Retina (tissue), 1 donor: ENCODE measurements at places on chromosomes 12 and 14.
A peak's percentile ranks its signal among the peaks of the same experiment; 100 is the strongest.

- DNase-seq: no peak
These were observed 248.5 kb downstream of the IPO8 start for GRCh38 chr12:30447061-30447750.

DNA sequence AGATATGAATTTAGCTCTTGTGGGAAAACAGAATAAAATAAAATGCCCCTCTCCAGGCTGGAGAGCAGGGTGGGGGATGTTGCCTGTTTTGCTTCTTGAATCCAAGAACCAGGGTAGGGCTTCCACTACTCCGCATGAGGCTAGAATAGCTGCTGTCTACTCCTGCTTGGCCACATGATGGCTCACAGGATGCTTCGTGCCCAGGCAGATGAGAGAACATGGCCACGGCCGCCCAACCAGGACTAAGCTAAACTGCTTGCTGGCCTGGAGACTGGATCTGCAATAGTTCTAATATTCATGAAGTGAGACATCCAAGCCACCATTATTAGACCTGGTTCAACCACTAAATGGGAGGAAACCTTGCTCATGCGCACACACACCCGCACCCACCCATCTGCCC lies 122.2 kb upstream of the METAP2 start:
- DNase-seq: no peak

DNA sequence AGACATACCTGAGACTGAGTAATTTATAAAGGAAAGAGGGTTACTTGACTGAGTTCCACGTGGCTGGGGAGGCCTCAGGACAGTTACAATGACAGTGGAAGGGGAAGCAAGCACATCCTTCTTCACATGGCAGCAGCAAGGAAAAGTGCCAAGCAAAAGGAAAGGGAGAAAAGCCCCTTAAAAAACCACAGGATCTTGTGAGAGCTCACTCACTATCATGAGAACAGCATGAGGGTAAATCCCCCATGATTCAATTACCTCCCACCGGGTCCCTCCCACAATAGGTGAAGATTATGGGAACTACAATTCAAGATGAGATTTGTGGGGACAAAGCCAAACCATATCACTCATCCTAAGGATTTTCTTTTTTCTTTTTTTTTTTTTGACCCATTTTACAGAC lies 177.8 kb upstream of the EEA1 start:
- DNase-seq: no peak

GRCh38 chr12:76680940-76681339 lies 83.0 kb upstream of the ZDHHC17 start:
- DNase-seq: no peak

- no peak for DNase-seq
These were observed 125.6 kb upstream of the MYL2 start for GRCh38 chr12:111045941-111046340.

- no peak for DNase-seq
These were observed 171.9 kb downstream of the EMP1 start for GRCh38 chr12:13368431-13368830.

GRCh38 chr12:15435597-15435996 lies 113.3 kb downstream of the PTPRO start:
- DNase-seq: no peak

- DNase-seq: no peak
These were observed 298.6 kb downstream of the DPF3 start for GRCh38 chr14:72595152-72595862.

DNA sequence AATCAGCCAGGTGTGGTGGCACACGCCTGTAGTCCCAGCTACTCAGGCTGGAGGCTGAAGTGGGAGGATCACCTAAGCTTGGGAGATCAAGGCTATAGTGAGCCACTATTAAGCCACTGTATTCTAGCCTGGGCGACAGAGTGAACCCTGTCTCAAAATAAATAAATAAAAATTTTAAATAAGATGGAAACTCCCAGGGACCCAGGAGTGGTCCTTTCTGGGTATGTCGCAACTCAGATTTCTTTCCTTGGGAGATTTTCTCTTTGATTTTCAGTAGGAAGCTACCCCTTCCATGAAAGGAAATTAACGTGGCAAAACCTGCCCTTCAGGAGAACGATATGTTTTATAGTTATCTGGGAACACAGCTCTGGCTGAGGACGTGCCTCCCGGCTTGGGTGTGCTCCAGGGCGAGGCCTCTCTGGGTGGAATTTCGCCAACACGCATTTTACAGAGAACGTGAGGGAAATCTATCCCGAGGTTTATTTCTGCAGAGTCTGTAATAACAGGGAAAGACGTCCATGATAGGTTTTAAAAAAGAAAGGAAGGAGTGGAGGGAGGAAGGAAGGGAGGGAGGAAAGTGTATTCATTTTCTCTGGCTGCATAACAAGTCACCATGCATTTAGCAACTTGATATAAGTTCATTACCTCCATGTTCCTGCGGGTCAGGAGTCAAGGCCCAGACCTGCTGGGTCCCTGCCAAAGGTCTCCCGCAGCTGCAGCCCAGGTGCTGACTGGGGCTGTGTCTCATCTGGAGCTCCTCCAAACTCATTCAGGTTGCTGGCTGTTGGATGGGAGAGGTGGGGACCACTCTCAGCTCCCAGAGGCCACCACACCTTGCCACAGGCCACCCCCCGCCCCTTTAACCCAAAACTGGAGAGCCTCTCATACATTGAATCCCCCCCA lies 80.6 kb upstream of the GSC start:
- no peak for DNase-seq

- no peak for DNase-seq
These were observed 237.2 kb downstream of the FBXL14 start for GRCh38 chr12:1357171-1357570.

GRCh38 chr14:68039593-68039992 lies 220.0 kb downstream of the RAD51B start:
- DNase-seq: no peak

- peak; percentile 44 for DNase-seq
These were observed 74.3 kb downstream of the IGF1 start for GRCh38 chr12:102406033-102406584.

DNA sequence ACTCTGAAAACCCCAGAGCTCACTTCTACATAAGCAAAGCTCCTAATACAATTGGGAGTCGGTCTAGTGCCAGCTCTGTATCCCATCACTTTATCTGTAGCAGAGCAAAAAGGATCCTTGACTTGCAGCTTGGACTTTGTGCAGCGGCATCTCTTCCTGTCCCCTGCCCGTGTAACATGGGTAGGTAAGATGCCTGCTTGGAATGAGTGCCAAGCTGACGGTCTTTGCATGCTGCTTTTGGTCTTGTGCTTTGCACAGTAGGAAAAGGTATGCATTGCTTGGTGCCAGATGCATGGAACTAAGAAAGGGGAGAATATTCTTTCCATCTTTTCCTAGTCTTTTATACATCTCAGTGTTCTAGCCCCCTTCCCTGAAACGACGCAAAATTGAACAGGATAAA lies 6.9 kb upstream of the PLEKHH1 start:
- DNase-seq: no peak

DNA sequence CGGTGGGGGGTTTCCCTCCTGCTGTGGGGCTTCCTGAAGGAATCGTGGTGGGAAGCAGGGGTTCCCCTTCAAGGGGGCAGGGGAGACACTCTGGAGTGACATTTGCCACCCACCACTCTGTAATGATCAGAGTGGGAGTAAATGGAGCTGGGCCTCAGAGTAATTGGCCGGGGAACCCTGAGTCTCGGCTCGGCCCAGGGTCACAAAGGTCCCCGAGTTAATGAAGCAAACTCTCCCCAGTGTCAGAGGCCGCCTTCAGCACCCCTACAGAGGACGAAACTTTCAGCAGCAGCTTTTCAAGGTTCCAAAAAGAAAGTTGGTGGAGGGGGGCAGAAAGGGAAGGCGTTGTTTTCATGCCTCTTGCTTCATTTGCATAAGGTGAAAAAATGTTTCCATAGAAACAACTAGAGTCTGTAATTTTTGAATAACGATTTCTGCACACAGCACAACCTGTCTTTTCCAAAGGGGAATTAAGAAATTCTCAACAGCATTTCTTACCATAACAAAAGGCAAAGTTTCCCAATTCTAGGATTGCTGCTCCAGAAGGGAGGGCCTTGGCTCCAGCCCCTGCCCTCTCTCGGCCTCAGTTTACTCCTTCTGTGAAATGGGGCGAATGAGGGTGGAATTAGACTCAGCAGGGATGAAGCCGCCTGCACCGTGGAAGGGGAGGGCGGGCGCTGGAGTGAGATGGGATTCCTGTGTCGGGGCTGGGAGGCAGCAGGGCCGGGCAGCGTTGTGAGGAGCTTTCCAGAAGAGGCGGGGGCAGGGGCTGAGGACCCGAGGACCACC lies 67.0 kb upstream of the BEGAIN start:
- DNase-seq: no peak

DNA sequence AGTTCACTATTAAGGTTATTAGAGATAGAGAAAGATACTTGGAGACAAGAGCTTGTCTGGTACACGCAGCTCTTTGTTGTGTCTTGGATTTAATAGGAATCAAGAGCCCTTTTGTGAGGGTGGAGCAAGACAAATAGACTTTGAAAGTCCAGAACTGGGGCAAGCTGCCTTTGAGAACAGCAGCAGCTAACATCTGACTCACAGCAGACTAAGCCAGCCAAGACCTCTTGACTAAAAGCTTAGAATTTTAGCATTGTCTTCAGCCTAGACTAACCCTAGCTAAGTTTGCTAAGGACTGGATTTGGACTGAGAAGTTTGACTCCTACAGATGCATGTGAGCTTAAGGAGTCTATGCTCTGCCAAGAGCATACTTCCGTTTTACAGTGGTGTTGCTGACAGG lies 201.9 kb upstream of the RBM19 start:
- no peak for DNase-seq

DNA sequence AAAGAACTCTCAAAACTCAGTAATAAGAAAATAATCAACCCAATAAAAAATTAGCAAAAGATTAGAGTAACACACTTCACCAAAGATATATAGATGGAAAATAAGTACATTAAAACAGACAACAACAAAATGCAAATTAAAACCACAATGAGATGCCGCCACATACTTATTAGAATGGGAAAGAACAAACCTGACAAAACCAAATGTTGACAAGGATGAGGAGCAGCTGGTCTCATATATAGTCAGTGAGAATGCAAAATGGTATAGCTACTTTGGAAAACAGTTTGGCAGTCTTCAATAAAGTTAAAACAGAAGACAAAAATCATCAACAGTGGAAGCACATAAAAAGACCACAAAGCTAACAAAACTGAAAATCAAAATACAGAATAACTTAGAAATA lies 29.1 kb downstream of the CRY1 start:
- no peak for DNase-seq

GRCh38 chr14:26281280-26281998 lies 316.4 kb downstream of the NOVA1 start:
- DNase-seq: no peak

GRCh38 chr12:11794751-11795150 lies 145.3 kb downstream of the ETV6 start:
- DNase-seq: no peak

DNA sequence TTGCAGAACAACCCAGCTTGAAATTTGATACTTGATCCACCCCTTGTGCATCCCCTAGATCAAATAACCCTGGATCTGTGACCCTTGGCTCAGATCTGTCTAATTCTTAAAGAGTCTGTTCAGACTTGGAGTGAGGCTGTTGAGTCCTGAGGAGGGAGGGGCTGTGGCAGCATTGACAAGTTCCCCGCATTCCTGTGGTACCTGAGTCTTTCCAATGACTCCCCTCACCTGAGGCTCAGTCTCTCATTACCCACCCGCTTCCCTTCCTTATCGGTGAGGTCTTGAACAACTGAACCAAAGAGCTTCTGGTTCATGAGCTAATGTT lies 16.1 kb upstream of the HDAC7 start:
- no peak for DNase-seq

- DNase-seq: no peak
These were observed 174.8 kb upstream of the DCN start for GRCh38 chr12:91357381-91357780.

DNA sequence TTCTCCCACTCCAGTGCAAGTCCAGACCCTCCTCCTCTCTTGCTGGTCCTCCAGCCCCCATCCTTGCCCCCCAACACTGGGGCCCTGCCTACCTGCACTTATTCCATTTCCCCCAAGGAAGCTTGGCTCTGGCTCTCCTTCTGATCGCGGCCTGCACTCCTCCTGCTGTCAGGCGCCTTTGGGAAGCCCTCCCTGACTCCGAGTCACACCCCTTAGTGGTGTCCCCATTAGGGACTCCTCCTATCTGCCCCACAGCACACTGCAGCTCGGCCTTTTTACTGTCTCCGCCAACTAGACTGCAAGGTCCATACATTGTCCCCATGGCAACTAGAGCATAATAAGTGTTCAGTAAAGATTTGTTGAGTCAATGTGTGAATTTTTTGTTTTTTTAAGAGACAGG lies 32.9 kb downstream of the FIGNL2 start:
- no peak for DNase-seq

DNA sequence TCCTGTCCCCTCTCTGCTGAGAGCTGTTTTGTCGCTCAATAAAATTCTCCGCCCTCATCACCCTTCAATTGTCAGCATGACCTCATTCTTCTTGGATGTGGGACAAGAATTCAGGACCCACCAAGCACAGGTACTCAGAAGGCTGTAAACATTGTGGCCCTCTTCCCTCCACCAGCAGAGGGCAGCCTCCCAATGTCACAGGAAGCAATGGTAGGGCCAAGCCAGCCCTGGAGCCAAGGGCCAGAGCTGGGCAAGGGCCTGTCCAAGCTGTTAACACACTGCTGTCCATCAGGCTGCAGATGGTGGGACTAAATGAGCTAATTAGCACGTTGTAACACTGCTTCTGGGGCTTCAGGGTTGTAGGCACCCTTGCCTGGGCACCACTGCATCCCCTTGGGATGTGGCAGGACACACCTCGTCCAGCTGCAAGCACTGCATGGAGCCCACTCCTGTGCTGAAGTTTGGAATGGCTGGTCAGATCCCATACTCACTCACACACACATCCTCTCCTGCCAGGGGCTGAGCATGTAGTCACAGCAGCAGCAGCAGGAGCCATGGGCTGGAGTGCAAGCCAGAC lies 62.7 kb upstream of the HECTD1 start:
- DNase-seq: no peak

GRCh38 chr14:71362920-71363584 lies 455.8 kb downstream of the PCNX1 start:
- DNase-seq: no peak

GRCh38 chr12:58249610-58250009 lies 308.2 kb downstream of the ATP23 start:
- DNase-seq: no peak

- DNase-seq: no peak
These were observed 1.1 kb downstream of the LGALS3 start for GRCh38 chr14:55130196-55130550.

DNA sequence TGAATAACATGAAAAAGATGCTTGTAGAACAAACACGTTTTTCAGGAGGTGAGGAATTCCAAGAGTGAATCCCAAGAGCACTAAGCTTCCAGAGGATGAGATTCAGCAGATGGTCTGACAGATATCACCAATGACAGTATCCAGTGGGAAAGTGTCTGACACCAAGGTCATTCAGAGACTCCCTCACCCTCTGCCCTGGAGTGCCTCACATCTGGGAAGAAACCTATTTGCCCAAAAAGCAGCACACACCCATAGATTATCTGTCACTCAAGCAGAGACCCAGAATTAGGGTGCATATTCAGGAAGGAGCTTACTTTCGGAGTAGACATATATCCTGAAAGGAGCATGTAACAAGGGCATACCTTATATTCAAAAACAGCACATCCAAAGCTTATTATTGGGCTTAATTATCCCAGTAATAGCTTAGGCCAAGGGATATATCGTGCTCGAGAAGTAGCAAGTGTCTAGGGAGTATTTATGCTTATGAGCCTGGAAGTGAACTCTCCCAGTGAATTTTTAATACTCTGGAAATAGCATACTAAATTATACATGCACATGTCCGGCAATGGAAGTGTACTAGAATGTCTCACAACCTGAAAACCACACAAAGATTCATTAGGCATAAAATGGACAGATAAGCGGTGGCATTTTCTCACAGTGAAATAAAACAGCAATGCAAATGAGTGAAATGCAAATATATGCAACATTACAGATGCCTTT lies 998.1 kb upstream of the TMEM132C start:
- no peak for DNase-seq

- DNase-seq: no peak
These were observed 2.2 kb downstream of the NPFF start for GRCh38 chr12:53505086-53505485.
